T-helper 2 cell treated with Interferon-gamma antibody and Interleukin-4, amounts not matched to agents 100 ng/mL and 5 ng/mL, for 36 hours (primary cell): ENCODE measurements at places on chromosomes 7 and 10. TPM values are rescaled to one million over a fixed set of nuclear protein-coding genes. Genes with fewer than 3 reads are reported as not detected.

ANXA8L1 gene
- total RNA-seq: 0.52 and 0.86 TPM in 2 replicates

ARID5B gene
- 30.9 and 31.0 TPM in 2 replicates for total RNA-seq

CTAGE6 gene
- 0.98 and 1.2 TPM in 2 replicates for total RNA-seq

INSIG1 gene
- 105 and 114 TPM in 2 replicates for total RNA-seq

HOXA2 gene
- total RNA-seq: not detected in 2 replicates

YAE1 gene
- 8.9 and 12.0 TPM in 2 replicates for total RNA-seq

SLC39A12 gene
- not detected in 2 replicates for total RNA-seq

AGAP3 gene
- 26.9 and 29.3 TPM in 2 replicates for total RNA-seq

OR2A7 gene
- total RNA-seq: 3.9 TPM in 2 replicates

HOXA5 gene
- not detected in 2 replicates for total RNA-seq

CLEC2L gene
- total RNA-seq: not detected in 2 replicates

LIPN gene
- total RNA-seq: not detected in 2 replicates

SEPHS1 gene
- 54.2 and 61.7 TPM in 2 replicates for total RNA-seq

CTTNBP2 gene
- not detected in 2 replicates for total RNA-seq

PRSS37 gene
- total RNA-seq: not detected in 2 replicates

FOXP2 gene
- total RNA-seq: not detected in 2 replicates

FOXI2 gene
- not detected in 2 replicates for total RNA-seq

PSTK gene
- total RNA-seq: 3.2 and 3.5 TPM in 2 replicates

GPC2 gene
- 7.0 and 8.5 TPM in 2 replicates for total RNA-seq
